Fibroblast of skin of left biceps (primary cell): ENCODE measurements at places on chromosomes 11 and 22.
A peak's percentile ranks its signal among the peaks of the same experiment; 100 is the strongest.

- DNase-seq: no peak
Observed at GRCh38 chr22:46140989-46141928, 9.1 kb upstream of the PPARA start.

GRCh38 chr11:106765469-106766258, 252.6 kb downstream of the GUCY1A2 start:
- no peak for DNase-seq

DNA sequence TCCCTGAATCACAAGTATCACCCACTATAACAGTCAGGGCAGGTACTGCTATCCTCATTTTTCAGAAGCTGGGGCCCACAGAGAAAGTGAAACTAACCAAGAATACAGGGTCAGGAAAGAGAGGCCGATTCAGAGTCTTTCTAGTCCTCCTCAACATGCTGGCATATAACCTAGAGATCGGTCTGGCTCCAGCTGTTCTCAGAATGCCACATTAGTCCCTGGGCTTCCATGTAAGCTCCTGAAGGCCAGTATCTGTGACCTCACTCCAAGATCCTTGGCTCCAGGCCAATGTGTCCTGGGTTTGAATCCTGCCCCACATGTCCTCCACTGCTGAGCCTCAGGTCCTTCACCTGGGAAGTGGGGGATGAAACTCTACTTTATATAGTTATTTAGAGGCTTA, 50.4 kb downstream of the TENM4 start:
- no peak for DNase-seq

- no peak for DNase-seq
Observed at GRCh38 chr11:46234311-46234710, 43.2 kb upstream of the CREB3L1 start.

DNA sequence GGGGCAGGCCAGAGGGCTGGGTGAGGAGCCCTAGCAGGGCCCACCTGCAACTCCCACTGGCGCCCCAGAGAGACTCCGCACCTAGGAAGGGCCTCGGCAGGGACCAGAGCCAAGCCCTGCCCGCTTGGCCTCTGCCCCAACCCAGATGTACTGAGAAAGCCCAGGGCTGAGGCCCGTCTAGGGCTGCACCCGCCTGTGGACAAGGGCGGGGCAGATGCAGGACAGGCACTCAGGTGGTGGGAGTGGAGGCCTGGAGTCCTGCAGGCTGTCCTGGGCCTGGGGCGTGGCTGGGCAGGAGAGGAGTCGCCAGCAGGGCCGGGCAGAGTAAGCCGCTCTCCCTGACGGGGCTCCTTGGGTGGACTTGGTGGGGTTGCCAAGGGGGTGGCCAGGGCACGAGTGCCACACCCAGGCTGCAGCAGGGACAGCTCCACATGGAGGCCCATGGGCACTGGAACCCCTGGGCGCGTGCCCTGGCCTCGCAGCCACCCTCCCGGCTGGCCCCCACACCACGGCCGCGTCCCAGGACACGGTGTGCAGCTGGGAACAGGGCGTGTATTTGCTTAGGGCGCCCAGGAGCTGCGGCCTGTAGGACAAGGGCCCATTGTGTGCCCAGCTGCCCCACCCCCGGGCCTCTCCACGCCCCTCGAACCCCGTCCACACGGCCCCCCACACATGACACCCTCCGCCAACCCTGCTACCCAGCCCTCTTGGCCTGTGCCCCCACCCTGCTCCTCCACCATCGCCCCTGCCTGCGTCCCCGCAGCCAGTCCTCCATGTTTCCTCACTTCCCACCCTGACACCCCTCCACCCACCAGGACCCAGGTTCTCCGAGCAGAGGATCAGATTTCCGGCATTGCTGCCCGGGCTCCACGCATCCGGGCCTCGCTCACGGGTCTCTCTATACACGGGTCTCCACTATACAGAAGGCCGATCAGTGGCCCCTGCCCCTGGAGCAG, 11.3 kb upstream of the PIM3 start:
- DNase-seq: no peak

- DNase-seq: no peak
Observed at GRCh38 chr11:110894224-110894623, 182.0 kb upstream of the ARHGAP20 start.

DNA sequence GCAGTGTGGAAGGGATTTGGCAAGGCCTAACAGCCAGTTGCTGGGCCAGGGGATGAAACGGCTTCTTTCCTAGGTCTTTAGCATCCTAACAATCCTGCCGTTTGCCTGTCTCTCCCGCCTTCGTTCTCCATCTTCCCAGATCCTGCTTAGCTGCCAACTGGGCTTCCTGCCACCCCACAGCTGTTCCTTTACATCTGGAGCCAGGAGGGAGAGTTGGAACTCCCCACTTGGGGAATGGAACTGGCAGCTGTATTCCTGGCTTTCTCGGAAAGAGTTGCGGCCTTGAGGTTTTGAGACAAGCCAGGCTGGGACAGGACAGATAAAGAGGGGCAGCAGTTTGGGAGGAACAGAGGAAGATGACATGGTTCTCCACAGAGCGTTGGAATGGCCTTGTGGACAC, 59.6 kb downstream of the ST3GAL4 start:
- peak; percentile 35 for DNase-seq

- no peak for DNase-seq
Observed at GRCh38 chr22:30327864-30328345, 1.2 kb upstream of the TBC1D10A start.

- no peak for DNase-seq
Observed at GRCh38 chr11:59953463-59954218, 10.2 kb upstream of the OOSP4A start.

DNA sequence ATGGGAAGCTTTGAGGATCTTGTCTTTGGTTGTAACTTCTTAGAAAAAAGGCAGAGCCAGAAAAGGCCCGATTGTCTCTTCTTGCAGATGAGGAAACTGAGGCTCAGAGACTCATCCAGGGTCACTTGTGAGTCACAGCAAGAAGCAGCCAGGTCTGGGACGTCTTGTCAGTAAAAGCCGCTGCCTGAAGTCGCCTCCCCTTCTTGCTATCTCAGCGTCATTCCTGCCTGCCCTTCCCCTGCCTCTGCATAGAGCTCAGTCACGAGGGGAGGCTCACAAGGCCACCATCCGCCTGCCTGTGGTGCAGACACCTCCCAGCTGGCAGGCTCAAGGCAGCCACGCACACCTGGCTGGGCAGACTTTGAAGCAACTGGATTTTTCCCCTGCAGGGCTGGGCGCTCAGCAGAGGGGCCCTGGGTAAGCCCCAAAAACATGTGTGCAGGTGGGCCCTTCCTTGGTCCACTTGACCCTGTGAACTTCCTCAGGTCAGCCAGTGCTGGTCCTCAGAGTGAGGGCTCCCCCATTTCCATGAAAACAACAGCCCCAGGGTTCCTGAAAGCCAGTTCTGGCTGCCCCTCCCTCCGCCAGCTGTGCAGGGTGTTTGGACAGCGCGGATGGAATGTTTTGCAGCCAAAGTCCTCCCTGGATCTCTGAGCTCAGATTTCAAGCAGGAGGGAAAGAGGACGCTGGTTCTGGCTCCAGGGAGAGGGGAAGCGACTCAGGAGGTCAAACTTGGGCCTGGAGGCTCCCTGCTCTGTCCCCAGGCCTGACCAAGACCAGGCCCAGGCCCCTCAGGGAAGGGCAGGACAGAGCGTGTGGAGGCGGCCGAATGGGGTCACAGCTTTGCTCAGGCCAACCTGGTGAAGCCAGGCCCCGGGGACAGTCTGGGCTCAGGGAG, 6.0 kb upstream of the RAB3IL1 start:
- no peak for DNase-seq

DNA sequence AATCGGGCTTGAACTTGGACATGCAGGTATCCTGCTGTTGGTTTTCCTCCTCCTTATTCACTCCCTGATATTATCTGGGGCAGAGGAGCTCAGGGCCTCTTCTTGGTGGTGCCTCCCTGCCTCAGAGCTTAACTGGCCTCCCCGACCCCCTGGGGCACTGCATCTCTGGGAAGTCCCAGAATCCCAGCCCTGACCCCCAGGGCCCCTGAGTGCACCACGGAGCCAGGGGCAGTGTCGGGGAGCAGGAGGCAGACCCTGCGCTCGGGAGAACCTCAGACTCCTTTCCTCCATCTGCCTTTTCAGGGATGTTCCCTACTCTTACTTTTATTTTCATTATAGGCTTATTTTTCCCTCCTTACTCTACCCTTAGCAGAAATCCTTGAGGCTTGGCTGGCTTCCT, 537.0 kb downstream of the BRD1 start:
- DNase-seq: no peak

DNA sequence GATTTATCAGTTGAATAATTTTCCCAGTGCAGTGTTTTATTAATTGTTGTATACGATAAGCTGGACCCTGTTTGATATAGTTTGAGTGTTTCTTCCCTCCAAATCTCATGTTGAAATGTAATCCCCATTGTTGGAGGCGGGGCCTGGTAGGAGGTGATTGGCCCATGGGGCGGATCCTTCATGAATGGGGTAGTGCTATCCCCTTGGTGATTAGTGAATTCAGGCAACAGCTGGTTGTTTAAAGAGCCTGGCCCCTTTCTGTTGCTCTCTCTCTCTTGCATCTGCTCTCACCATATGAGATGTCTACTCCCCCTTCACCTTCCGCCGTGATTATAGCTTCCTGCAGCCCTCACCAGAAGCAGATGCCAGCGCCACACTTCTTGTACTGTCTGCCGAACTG, 1.5 kb downstream of the OR5A1 start:
- DNase-seq: no peak

DNA sequence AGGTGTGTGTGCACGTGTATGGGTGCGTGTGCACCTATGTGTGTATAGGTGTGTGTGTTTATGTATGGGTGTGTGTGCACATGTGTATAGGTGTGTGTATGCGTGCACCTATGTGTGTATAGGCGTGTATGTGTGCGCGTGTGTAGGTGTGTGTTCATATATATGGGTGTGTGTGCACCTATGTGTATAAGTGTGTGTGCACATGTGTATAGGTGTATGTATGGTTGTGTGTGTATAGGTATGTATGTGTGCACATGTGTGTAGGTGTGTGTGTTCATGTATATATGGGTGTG, 26.9 kb downstream of the KCNQ1 start:
- DNase-seq: no peak
